ENCODE measurements at places on chromosomes 12 and 14. TPM values are rescaled to one million over a fixed set of nuclear protein-coding genes. Genes with fewer than 3 reads are reported as not detected.

Gene RNF212B
- total RNA-seq, result not detected

Gene HOXC5
- total RNA-seq, result not detected

Gene MYH6
- not detected for total RNA-seq

Gene IPO4
- total RNA-seq, result 56.0 TPM

Data from SJCRH30 (cell line).